ENCODE measurements at places on chromosomes 16 and 17. TPM values are rescaled to one million over a fixed set of nuclear protein-coding genes. Genes with fewer than 3 reads are reported as not detected.
A peak's percentile ranks its signal among the peaks of the same experiment; 100 is the strongest.

DNA sequence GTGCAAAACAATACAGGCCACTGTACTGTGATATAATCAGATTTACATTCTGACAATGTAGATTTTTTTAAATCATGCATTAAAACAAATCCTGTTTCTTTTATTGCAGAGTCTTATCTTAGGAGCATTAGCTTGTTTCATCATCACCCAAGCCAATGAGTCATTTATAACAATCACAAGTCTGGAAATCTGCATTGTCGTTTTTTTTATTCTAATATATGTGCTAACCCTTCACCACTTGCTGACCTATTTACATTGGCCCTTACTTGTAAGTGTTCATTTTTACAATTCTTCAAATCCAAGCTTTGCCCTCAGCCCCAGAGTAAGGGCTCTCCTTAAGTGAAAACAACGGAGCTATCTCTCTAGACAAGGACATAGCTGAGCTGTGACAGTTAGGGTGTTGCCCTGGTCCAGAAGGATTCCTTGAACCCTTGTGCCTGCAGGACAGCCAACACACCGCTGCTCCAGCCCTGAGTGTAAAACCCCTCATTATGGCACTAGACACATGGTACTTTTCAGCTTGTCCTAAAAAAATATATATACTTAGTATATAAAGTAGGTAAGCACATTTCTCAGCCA is 3.7 kb downstream of the CMTM1 start:
- no peak overlapping the region for H3K27ac ChIP-seq
- H3K27me3 ChIP-seq = no peaks in the 10 kb centered on the region
- no peak overlapping the region for H3K4me3 ChIP-seq
- H3K4me1 ChIP-seq = no peaks in the 10 kb centered on the region

GRCh38 chr16:87395181-87395842 is 3.2 kb downstream of the MAP1LC3B start:
- H3K4me3 ChIP-seq = no peak overlapping the region
- H3K36me3 ChIP-seq = peaks cover 18% of the 10 kb centered on the region
- H3K27me3 ChIP-seq = no peaks in the 10 kb centered on the region

DNA sequence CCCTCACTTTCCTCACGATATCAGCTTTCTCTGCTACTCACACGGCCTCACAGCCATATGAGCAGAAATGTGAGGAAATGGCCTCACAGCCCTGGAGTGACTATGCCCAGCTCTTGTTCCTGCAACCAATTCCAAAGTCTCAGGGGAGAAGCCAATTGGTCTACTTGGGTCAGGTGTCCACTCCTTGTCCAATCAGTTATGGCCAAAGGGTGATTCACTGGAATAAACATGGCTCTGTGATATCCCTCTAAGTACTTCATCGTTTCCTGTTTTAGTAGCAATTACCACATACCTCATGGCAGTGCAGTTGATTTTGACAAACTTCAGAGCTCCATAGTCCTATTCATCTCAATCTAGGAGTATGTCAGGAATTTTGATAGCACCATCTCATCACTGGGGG is 195.4 kb downstream of the KATNIP start:
- H3K27me3 ChIP-seq = no peaks in the 10 kb centered on the region
- no peak overlapping the region for H3K27ac ChIP-seq
- no peak for DNase-seq
- H3K4me1 ChIP-seq = peaks cover 6% of the 10 kb centered on the region
- peaks cover 19% of the 10 kb centered on the region for H3K36me3 ChIP-seq

The SCNN1G gene
- polyA plus RNA-seq = 9.2 TPM

GRCh38 chr16:73172241-73172972 is 124.5 kb upstream of the ZFHX3 start:
- peak overlapping the region; percentile 63 for H3K27ac ChIP-seq
- H3K27me3 ChIP-seq = no peaks in the 10 kb centered on the region
- peak; percentile 89 for DNase-seq
- H3K4me3 ChIP-seq = no peak overlapping the region

DNA sequence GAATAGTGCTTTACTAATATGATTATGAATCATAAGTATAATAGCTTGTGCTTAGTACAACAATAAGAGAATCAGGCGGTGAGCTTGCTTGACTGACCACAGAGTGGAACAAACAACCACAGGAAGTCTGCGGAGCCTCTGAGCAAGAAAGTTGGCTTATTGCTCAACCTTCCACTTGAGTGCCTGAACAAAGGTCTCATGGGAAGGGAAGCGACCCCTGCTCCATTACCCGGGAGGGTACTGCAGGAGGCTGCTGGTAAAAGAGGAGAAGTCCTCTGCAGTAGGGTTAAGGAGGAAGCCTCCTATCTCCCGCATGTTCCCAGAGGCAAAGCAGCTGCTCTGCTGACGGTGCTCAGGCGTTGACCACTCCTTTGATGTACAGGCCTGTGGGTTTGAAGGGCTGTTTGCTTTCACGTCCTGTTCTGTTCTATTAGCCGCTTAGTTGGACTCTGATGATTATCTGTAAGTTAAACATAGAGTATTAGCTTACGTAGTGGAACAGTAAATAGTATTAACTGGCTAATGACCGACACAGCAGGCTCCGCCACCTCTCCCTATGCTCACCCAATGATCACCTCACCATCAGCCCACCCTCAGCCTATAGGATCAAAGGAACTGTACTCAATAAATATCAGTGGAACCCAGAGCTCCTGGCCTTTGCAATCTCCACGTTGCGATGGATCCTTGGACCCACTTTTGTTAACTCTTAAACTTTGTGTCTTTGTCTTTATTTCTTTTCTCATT is 17.5 kb downstream of the ALOX15B start:
- H3K4me1 ChIP-seq = no peaks in the 10 kb centered on the region
- H3K4me3 ChIP-seq = no peak overlapping the region
- no peak overlapping the region for H3K27ac ChIP-seq
- H3K36me3 ChIP-seq = no peaks in the 10 kb centered on the region

GRCh38 chr17:27339836-27340550 is 46.1 kb downstream of the WSB1 start:
- no peaks in the 10 kb centered on the region for H3K27me3 ChIP-seq
- H3K4me1 ChIP-seq = no peaks in the 10 kb centered on the region
- no peak overlapping the region for H3K4me3 ChIP-seq
- no peak for DNase-seq
- H3K36me3 ChIP-seq = no peaks in the 10 kb centered on the region

The KRT40 gene
- polyA plus RNA-seq = 0.60 TPM

GRCh38 chr16:3812469-3813172 is 67.9 kb downstream of the CREBBP start:
- no peaks in the 10 kb centered on the region for H3K4me1 ChIP-seq
- H3K4me3 ChIP-seq = no peak overlapping the region
- H3K36me3 ChIP-seq = peaks cover 8% of the 10 kb centered on the region
- H3K27me3 ChIP-seq = no peaks in the 10 kb centered on the region
- DNase-seq = no peak

The SPOP gene
- polyA plus RNA-seq = 35.6 TPM

- no peaks in the 10 kb centered on the region for H3K27me3 ChIP-seq
- H3K27ac ChIP-seq = no peak overlapping the region
- peaks cover 39% of the 10 kb centered on the region for H3K36me3 ChIP-seq
- no peak for DNase-seq
- H3K4me3 ChIP-seq = no peak overlapping the region
These were observed 26.9 kb downstream of the NMT1 start for GRCh38 chr17:45087978-45088377.

DNA sequence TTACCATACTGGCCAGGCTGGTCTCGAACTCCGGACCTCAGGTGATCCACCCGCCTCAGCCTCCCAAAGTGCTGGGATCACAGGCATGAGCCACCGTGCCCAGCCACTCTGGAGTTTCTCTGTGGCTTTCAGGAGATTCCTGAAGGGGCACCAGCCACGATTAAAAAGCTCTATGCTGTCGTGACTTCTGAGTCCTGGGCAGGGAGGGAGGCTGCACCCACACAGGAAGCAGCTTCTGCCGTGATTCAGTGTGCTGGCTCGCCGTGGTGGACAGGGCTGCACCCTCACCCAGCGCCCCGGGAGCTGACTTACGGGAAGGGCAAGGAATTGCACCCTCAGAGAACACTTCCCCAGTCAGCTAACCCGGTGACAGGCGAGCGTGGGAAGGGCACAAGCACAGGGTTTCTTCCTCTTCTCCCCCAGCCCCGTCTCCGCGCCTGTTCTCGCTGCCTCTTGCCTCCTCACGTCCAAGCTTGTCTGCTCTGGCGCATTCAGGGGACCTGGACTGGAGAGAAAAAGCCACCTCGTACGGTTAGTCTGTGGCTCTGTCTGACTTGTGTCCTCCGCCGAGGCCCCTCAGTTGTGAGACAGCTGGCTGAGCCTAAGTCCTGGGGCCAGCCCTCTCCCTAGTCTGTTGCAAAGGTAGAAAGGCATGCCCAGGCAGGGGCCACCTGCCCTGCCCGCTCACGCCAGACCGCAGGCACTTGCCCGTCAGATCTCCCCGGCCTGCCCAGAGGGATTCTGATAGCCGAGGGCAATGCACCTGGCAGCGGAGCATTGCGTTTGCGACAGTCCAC is 145.0 kb downstream of the SEC14L1 start:
- peak overlapping the region; percentile 57 for H3K27ac ChIP-seq
- H3K27me3 ChIP-seq = no peaks in the 10 kb centered on the region
- H3K4me1 ChIP-seq = peaks cover 31% of the 10 kb centered on the region
- peak; percentile 78 for DNase-seq
- no peak overlapping the region for H3K4me3 ChIP-seq

- H3K4me3 ChIP-seq = no peak overlapping the region
- DNase-seq = no peak
- H3K36me3 ChIP-seq = no peaks in the 10 kb centered on the region
- H3K27ac ChIP-seq = no peak overlapping the region
These were observed 1.1 kb upstream of the TRPV3 start for GRCh38 chr17:3558603-3559269.

- peak overlapping the region; percentile 82 for H3K4me3 ChIP-seq
- H3K36me3 ChIP-seq = no peaks in the 10 kb centered on the region
- peak overlapping the region; percentile 84 for H3K27ac ChIP-seq
- no peak for DNase-seq
- no peaks in the 10 kb centered on the region for H3K4me1 ChIP-seq
- H3K27me3 ChIP-seq = no peaks in the 10 kb centered on the region
These were observed 55.8 kb upstream of the GSE1 start for GRCh38 chr16:85557083-85557970.

DNA sequence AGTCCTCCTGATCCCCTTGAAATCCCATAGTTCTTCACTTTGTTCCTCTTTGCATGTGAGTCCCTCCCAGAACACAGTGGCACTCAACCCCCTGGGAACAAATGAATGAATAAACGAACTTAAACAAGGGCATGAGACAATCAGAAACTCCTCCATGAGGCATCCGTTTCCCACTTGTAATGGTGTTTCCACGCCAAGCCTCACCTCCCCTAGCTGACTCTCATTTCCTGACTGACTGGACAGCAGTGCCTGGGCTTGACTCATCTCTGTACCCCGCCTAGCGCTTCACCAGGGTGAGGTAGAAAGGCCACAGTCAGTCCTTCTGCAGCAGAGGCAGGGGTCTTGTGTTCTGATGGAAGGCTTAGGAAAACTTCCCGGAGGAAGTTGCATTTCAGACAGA is 14.2 kb downstream of the KIF1C start:
- no peaks in the 10 kb centered on the region for H3K27me3 ChIP-seq
- H3K4me1 ChIP-seq = no peaks in the 10 kb centered on the region
- H3K27ac ChIP-seq = no peak overlapping the region
- DNase-seq = no peak
- peaks cover 97% of the 10 kb centered on the region for H3K36me3 ChIP-seq

- no peaks in the 10 kb centered on the region for H3K27me3 ChIP-seq
- H3K4me3 ChIP-seq = no peak overlapping the region
- no peak overlapping the region for H3K27ac ChIP-seq
- no peak for DNase-seq
- no peaks in the 10 kb centered on the region for H3K36me3 ChIP-seq
These were observed 65.4 kb downstream of the MRC2 start for GRCh38 chr17:62692721-62693431.

DNA sequence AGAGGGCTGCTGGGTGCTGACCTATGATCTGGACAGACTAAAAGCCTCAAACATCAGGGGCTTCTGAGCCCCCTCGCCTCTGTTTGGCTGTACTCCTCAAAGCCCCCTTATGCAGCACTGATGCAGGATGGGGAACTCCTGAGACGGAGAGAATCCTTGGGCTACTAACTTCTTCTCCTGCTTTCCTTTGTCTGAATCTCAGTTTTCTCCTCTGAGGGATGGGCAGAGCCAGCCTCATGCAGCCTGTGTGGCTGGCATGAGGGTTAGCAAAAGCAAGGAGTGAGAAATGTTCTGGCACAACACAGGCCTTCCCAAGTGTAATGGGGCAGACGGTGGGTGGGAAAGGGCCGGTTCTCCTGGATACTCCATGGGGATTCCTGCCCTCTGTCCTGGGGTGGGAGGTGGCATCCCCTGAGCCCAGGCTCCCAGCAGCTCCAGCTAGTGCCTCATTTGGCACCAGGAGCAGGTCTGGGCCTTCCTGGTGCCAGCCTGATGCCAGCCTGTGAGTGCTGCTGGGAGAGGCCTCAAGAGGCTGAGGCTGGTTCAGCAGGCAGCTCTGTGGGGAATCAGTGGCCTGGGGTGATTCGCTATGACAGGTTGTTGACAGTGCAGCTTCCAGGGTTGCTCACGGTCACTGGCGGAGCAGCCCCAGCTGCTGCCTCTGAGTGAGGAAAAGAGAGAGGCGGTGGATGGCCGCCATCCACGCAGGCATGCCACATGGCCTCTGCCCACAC is 4.0 kb upstream of the BRD7 start:
- peak overlapping the region; percentile 70 for H3K27ac ChIP-seq
- no peaks in the 10 kb centered on the region for H3K36me3 ChIP-seq
- no peaks in the 10 kb centered on the region for H3K4me1 ChIP-seq
- no peaks in the 10 kb centered on the region for H3K27me3 ChIP-seq
